ENCODE measurements at places on chromosomes 5 and 9.

- no peak for DNase-seq
These were observed 119.6 kb upstream of the RANBP3L start for GRCh38 chr5:36421256-36421655.

DNA sequence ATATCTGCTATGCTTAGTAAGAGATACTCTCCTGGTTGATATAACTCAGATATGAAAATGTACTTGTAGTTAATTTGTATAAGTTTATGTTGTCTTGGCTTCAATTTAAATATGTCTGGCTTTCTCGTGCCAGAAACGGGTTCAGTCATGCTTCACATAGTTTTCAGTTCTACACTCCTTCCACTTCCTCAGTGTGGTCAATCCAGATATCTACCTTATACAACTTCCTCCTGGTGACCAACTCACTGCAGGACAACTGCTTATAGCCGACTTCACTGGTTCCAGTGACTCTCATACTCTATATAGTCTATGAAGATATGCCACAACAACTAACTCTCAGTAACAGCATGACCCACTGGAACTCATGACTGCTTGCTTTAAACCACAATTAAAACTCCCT lies 690.4 kb downstream of the SLCO4C1 start:
- DNase-seq, result no peak

DNA sequence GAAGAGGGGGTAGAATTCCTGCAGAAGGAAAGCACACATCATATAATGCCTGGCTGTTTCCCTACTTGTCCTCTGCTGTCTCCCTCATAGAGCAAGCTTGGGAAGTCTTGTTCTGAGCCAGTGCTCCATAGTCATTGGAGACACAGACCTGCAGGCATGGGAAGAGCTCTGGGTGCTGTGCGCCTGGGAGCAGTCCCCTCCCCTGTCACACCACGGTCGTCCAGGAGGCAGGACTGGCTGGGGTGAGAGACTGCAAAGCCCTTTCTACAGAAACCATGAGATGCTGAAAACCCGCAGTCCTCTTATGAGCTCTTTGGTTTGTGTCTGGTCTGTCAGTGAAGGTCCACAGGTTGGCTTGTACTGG lies 64.6 kb downstream of the GPR21 start:
- DNase-seq, result no peak

GRCh38 chr5:79772651-79773050 lies 83.0 kb downstream of the CMYA5 start:
- no peak for DNase-seq

- DNase-seq, result no peak
These were observed 86.0 kb downstream of the ANKRD55 start for GRCh38 chr5:56147106-56147505.

- no peak for DNase-seq
These were observed 312.3 kb downstream of the ENC1 start for GRCh38 chr5:74328221-74328630.

DNA sequence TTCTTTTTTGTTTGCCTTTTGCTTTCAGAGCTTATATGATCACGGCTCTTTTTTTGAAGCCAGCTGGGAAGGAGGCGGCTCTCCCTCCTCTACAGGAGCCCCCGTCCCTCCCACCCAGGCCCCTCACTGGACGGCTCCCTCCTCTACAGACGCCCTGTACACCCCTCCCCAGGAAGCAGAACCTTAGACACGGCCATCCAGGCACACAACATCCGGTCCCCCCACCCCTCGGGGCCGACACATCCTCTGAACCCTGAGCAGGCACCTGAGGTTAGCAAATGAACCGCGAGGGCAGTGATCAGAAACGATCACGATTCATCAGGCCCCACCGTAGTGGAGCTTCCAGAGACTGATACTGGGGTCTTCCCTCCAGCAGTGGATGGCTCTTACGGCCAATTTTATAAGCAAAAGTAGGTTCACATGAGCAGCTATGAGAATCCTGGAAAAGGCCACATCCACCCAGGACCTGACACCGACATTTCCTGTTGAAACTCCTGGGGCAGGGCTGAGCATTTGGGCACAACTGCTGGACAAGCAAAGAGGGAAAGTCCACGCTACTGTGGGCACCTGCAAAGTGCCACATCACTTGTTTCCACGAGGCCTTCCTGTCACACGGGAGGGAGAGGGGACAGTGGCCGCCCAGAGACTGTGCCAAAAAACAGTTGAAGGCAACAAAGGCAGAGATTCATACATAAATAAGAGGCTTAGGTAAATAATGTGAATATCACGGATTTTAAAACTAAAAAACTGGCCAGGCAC lies 78.9 kb downstream of the SEMA4D start:
- no peak for DNase-seq

- DNase-seq, result no peak
These were observed 115.7 kb downstream of the UGCG start for GRCh38 chr9:112012026-112012902.

DNA sequence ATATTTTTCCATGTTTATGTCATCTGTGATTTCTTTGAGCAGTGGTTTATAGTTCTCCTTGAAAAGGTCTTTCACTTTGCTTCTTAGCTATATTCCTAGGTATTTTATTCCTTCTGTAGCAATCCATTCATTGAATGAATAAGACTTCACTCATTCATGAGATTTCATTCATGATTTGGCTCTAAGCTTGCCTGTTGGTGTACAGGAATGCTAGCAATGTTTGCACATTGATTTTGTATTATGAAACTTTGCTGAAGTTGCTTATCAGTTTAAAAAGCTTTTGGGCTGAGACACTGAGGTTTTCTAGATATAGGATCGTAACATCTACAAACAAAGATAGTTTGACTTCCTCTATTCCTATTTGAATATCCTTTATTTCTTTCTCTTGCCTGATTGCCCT lies 15.9 kb downstream of the RLN2 start:
- no peak for DNase-seq

- DNase-seq, result no peak
These were observed 1.1 kb downstream of the FEM1C start for GRCh38 chr5:115543365-115544042.

- DNase-seq, result peak; percentile 74
These were observed 13.6 kb downstream of the PLEKHG4B start for GRCh38 chr5:105504-106070.

- no peak for DNase-seq
These were observed 225.2 kb downstream of the FSTL4 start for GRCh38 chr5:133387091-133387490.

DNA sequence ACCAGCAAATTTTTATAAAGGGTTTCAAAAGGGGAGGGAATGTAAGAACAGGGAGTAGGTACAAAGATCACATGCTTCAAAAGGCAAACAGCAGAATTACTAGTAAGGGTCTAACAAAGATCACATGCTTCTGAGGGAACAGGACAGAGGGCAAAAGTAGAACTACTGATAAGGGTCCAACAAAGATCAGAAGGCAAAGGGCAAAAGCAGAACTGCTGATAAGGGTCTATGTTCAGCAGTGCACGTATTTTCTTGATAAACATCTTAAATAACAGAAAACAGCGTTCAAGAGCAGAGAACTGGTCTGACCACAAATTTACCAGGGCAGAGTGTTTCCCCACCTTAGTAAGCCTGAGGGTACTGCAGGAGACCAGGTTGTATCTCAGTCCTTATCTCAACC lies 469.5 kb upstream of the PIK3R1 start:
- no peak for DNase-seq

DNA sequence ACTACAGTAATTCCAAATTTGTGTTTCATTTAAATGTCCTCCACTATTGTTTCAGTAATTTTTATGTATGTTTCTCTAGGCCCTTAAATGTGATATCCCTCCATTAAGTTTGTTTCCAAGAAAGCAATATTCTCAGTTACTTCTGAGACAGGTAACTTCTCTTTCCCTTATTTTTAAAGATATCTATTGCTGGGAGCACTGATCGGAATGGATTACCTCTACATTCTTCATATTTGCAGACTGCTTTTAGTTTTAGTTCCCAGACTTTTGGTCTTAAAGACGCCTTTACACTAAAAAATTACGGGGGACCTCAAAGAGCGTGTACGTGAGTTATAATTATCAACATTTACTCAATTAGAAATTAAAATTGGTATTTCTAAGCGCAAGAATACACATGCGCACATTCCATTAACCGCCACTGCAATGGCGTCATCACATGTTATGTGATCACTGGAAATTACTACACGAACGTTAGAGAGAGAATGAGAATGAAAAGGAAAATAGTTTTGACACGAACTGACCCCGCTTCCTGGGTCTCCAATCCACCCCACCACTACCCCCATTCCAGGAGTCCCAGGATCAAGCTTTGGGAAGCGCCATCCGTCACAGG lies 519 bp upstream of the RAD50 start:
- DNase-seq, result no peak

DNA sequence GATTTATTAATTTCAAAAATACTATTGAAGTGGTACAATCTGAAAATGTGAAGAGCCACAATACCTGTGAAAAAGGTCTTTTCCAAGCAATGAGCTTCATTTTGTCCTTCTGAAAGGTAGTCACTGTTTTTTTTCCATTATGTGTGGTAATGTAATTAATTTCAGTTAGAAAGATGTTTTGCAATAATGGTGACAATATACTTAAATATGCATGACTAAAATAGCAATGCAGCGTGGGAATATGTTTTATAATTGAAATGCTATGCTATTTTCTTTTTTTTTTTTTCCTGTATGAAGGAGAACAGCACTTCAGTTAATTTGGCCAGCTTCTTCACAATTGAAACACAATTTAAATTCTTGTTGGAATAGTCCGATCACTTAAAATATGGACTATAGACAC lies 41.9 kb downstream of the NPR3 start:
- no peak for DNase-seq

DNA sequence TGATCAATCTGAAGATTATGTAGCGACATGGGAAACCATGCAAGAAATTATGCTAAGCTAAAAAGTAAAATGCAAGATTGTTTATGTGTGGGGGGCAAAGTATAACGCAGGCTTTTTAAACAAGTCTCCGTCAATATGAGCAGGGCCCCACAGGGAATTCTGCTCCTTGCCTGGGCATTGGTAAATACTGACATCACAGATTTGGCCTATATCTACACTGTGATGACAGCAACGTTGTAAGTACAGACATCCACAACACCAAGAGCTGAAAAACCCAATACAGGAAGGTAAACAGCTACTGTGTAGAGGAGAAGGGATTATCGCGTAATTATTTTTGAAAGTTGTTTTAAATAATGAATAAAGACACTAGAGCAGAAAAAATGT lies 74.5 kb upstream of the SLC25A51 start:
- no peak for DNase-seq

DNA sequence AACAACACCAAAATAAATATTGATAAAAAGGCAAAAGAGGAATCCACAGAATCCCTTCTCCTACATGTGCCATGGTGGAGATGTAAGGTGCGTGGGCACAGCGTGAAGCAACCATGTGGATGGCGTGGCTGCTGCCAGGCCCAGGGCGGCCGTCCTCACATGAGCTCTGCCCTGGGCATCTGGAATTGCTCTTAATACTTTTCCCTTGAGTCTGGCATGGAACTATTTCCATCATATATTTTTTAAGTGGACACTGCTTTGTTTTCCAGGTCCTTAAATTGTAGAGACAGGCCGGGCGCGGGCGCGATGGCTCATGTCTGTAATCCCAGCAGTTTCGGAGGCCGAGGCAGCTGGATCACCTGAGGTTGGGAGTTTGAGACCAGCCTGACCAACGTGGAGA lies 349.3 kb downstream of the IRX1 start:
- no peak for DNase-seq

DNA sequence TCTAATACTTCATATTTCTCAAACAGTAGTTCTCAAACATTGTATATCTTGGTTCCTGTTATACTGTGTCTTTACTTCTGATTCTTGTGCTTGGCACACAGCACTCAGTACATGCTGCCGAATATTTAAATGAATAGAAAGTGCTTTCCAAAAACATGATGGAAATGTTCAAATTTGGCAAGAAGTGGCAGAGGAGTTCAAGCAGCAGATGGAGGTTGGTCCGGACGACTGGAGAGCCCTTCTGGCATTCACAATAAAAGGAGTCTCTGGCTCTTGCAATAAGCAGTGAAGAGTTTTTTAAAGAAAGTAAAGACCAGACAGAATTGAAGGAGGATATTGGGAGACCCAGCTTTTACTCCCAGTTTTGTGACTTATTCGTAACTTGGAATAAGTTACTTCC lies 36.3 kb downstream of the TSTD2 start:
- DNase-seq, result no peak

GRCh38 chr5:141349917-141350619 lies at the start of gene PCDHGB1:
Gene PCDHGB1, plus strand, starts transcription at chr5:141350099. Its CDS starts 162 bp downstream, at chr5:141350261.
- no peak for DNase-seq

DNA sequence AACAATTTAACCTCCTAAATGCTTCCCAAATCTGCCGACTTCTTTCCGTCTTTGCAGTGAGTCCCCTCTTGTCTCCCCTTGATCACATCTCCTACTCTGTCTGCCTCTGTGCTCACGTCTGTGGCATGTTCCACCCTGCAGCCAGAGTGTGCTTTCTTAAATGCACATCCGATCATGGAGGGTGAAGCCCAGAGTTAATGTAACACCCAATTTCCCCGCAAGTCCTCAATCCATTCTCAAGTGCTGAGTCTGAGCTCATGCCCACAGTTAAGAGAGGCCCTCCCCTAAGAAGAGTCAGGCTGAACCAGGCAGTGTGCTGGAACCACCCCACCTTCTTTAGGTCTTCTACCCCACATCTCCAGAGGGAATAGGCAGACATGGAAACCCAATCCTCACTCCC lies 164.8 kb downstream of the EPB41L4A start:
- DNase-seq, result no peak

GRCh38 chr9:111094958-111095357 lies 56.7 kb upstream of the LPAR1 start:
- no peak for DNase-seq

GRCh38 chr5:145947581-145947980 lies 11.2 kb downstream of the SH3RF2 start:
- DNase-seq, result no peak

DNA sequence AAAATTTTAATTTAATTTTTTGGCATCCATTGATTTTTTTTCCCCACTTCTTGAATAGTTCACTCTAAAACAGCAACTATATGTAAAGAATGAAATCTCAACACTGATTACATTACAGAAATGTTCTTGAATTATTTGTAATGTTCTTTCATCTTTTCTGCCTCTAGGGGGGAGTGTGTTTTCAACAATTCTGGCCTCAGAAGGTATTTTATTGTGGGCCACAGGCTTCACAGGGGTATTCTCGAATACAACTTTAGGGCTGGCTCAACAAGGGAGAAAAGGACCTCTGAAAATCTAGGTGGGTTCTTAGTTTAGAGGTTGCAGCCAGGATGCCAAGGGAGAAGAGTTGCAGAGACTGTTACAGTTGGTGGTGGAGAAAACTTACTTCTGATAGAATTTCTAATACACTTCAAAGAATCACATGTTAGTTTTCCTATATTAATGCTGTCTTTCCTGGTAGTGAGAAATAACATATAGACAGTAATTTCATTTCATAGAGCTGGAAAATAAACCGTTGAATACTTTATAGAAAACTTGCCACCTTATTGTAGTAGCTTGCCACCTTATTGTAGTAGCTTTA lies 3.6 kb upstream of the NPR3 start:
- DNase-seq, result no peak

DNA sequence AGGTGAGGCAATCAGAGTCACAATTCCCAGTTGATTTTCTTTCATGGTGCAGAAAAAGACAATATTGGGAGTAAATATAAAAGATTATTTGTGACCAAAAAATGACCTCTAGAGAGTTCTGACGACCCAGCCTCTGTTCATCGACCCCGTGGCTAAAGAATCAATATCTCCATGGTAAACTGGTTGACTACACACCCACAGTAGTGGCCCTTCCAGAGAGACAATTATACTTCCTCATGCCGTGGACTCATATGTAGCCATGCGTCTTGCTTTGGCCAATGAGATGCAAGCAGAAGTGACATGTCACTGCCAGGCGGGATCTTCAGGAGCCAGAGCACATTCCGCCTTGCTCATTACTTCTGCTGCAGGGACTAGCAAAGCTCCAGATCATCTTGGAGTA lies 163.3 kb upstream of the RAD23B start:
- no peak for DNase-seq

GRCh38 chr5:74183041-74183440 lies 457.5 kb downstream of the ENC1 start:
- no peak for DNase-seq
